ENCODE measurements at places on chromosomes 12 and 14. TPM values are rescaled to one million over a fixed set of nuclear protein-coding genes. Genes with fewer than 3 reads are reported as not detected.

IFI27 gene
- 405 TPM for total RNA-seq

P3H3 gene
- 7.8 TPM for total RNA-seq

OVCH1 gene
- total RNA-seq = 3.2 TPM

ESPL1 gene
- 2.3 TPM for total RNA-seq

C12orf54 gene
- not detected for total RNA-seq

DNA sequence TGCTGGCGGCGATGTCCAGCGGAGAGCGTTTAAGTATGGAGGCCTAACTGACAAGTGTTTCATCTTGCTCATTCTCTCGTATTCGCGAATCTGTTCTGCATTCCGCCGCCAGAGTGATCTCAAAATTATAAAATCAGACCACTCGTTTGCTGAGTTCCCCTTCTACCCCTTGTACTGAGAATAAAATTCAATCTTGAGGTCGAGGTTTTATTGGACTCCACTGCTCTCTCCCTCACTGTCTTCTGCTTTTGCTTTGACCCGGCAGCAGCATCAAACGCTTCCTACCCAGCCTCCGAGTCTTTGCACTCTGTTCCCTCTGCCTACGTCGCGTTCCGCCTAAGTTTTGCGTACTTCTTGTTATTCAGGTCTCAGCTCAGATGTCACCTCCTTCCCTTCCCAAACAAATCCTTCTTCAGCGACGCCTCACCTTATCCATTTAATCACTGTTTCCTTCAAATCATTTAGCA is 462 bp downstream of the KNTC1 start:
- H3K4me1 ChIP-seq = peaks cover 48% of the 10 kb centered on the region
- H3K27ac ChIP-seq = peak overlapping the region; percentile 96
- H3K4me3 ChIP-seq = peak overlapping the region; percentile 62
- DNase-seq = no peak
- H3K36me3 ChIP-seq = peaks cover 38% of the 10 kb centered on the region
- no peaks in the 10 kb centered on the region for H3K27me3 ChIP-seq

DNA sequence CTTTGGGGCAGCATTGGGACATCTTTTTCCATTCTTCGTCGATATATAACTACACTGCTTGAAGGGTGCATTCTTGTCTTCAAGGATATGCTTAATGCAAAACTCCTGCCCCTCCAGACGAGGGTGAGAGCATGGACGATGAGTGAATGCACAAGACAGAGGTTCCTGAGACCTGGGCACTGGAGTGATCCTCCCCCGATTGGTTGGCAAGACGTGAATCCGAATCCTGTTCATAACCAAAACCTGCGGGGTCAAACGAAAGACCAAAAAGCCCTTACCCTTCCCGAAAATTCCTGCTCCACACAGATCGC is 684 bp downstream of the KANSL2 start:
- no peaks in the 10 kb centered on the region for H3K36me3 ChIP-seq
- H3K27ac ChIP-seq = peak overlapping the region; percentile 98
- H3K4me1 ChIP-seq = peaks cover 57% of the 10 kb centered on the region
- H3K4me3 ChIP-seq = peak overlapping the region; percentile 98
- no peak for DNase-seq

DNA sequence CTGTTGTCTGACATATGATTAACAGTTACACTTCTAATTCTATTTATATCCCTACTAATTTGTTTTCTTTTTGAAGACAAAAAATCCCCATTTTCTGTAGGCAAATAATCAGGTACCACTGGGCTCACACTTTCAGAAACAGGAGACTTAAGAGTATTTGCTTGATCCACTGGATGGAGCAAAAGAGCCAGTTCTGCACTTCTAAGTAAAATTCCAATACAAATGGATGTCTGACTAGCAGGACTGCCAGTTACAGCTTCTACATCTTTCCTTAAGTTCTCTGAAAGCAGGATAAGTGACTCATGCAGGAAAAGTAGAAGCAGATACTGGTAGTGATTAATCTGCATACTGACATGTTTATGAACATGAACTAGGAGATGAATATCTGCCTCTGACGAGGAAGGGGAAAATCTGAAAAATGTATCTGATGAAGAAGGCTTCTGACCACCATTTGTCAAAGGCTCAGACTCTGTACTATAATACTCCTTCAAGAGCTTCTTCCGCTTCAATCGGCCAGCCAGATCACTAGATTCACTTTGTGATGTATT is 73.8 kb upstream of the ANKS1B start:
- DNase-seq = no peak

GRCh38 chr14:69841656-69842055 is 37.6 kb upstream of the SMOC1 start:
- H3K27me3 ChIP-seq = no peaks in the 10 kb centered on the region
- no peak overlapping the region for H3K27ac ChIP-seq
- DNase-seq = no peak
- H3K4me3 ChIP-seq = no peak overlapping the region
- H3K36me3 ChIP-seq = no peaks in the 10 kb centered on the region

GRCh38 chr12:52122904-52123303 is 43.4 kb downstream of the SMIM41 start:
- no peak overlapping the region for H3K27ac ChIP-seq
- peak; percentile 47 for DNase-seq
- no peaks in the 10 kb centered on the region for H3K27me3 ChIP-seq
- peaks cover 62% of the 10 kb centered on the region for H3K4me1 ChIP-seq

DNA sequence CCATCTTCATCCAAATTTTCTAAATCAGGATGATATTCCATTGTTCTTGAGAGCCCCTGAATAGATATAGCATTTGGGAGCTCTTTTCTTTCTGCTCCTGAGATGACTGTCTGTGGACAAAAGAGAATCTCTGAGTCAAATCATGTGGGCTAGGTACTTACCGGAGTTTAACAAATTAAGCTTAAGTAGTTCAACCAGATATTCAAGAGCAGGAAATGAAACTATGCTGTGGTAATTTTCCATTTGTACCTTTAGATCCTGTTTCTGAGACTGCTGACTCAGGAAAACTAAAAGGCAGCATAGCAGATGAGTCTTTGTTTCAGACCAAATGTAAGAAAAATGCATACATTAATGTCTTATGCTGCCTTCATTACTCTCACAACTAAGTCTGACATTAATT is at the start of gene CLEC7A:
CLEC7A (minus strand) TSS at position 158 of the 400 bp plus-strand sequence; CDS start at position 41, 117 bp downstream.
- H3K4me3 ChIP-seq = no peak within 1 kb of the TSS
- H3K36me3 ChIP-seq = no peaks in the 10 kb centered on the region
- peaks cover 7% of the 10 kb centered on the region for H3K4me1 ChIP-seq
- peak within 1 kb of the TSS; percentile 84 for H3K27ac ChIP-seq
- no peak for DNase-seq

GRCh38 chr12:53326460-53327185 is 5.2 kb upstream of the AAAS start:
- no peaks in the 10 kb centered on the region for H3K27me3 ChIP-seq
- no peaks in the 10 kb centered on the region for H3K36me3 ChIP-seq
- no peak overlapping the region for H3K27ac ChIP-seq
- H3K4me3 ChIP-seq = no peak overlapping the region

GRCh38 chr12:91327131-91327530 is 144.5 kb upstream of the DCN start:
- H3K4me3 ChIP-seq = no peak overlapping the region
- H3K27ac ChIP-seq = no peak overlapping the region
- H3K4me1 ChIP-seq = no peaks in the 10 kb centered on the region

GRCh38 chr12:79886917-79887519 is 47.9 kb downstream of the PPP1R12A start:
- H3K4me3 ChIP-seq = no peak overlapping the region
- H3K4me1 ChIP-seq = peaks cover 81% of the 10 kb centered on the region
- no peaks in the 10 kb centered on the region for H3K27me3 ChIP-seq
- H3K27ac ChIP-seq = no peak overlapping the region
- no peak for DNase-seq

DNA sequence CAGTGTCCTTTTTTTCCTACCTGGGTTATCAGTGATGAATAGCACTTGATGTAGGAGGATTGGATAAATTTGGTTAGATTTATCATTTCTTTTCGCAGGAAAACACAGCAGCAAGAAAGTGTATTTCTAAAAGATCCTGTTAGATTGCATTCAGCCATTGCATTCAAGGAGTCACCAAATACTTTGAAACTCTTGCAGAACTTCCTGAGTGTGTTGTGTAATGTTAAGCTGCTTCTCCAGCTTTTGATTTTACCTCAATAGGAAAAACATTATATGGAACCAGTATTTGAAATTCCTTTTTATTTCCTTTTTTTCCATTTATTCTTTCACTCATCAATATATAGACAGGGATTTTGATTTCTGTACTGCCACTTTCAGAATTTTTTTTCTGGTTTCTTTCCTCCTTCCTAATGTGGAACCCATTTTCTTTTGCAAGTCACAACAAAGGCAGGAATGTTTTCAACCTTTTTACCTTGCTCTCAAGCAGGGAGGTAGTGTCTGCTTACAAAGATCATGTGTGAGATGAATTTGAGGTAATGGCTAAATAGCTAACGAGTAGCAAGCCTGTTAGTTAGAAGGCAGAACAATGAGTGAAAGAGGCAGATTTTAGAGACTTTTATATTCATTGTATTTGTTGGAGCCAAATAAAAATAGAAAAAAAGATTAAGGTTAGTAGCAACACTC is 56.2 kb downstream of the PPHLN1 start:
- no peaks in the 10 kb centered on the region for H3K4me1 ChIP-seq
- no peak overlapping the region for H3K4me3 ChIP-seq
- H3K36me3 ChIP-seq = peaks cover 25% of the 10 kb centered on the region
- H3K27ac ChIP-seq = no peak overlapping the region
- no peaks in the 10 kb centered on the region for H3K27me3 ChIP-seq

DNA sequence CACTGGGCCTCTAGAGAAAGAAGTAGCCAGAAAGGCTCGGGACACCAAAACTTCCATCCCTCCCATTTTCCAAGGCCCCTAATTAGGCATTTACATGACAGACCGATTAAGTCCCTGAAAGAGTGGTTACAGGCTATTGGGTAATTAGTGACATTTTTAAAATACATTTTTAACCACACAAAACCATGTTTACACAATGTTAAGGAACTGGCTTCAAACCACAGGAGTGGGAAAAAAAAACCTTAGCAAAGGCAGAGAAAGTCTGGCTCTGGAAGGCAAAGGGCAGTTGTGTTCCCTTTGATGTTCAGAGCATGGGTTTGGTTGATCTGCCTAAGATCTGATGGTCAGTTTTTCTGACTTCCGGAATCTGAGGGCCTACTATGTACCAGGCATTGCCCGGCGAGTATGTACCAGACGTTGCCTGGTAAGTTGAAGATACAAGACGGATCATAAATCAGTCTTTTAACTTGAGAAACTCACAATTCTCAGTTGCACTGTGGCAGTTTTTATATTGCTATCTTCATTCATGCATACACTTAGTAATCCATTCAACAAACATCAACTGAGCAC is 576.5 kb downstream of the MED13L start:
- no peaks in the 10 kb centered on the region for H3K27me3 ChIP-seq
- no peak for DNase-seq
- no peaks in the 10 kb centered on the region for H3K36me3 ChIP-seq
- H3K27ac ChIP-seq = no peak overlapping the region
- no peak overlapping the region for H3K4me3 ChIP-seq

- DNase-seq = no peak
- H3K4me1 ChIP-seq = no peaks in the 10 kb centered on the region
- no peak overlapping the region for H3K27ac ChIP-seq
- no peaks in the 10 kb centered on the region for H3K27me3 ChIP-seq
These were observed 450.0 kb downstream of the FOXG1 start for GRCh38 chr14:29216268-29217232.

DNA sequence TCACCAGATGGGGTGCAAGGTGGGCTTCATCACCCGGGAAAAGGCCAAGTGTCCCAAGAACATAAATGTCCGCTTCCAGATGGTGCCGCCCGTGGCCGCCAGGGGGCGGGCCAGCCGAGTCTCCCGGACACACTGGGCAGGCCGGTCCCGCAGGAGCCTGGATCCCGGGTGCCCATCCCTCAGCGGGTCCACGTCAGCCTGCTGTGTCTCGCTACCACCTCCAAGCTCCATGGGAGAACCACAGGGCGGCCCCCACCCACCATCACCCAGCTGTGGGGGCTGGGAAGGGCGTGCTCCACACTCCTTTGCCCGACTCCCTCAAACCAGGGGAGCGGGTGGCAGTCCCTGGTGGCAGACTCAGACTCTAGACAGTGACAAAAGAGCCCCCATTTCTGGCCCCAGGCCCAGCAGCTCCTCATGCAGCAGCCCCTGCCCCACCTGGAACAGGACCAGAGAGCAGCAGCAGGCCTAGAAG is 22.0 kb upstream of the NUDT14 start:
- peaks cover 18% of the 10 kb centered on the region for H3K27me3 ChIP-seq
- no peak overlapping the region for H3K27ac ChIP-seq
- DNase-seq = peak; percentile 91
- no peaks in the 10 kb centered on the region for H3K36me3 ChIP-seq
- peaks cover 70% of the 10 kb centered on the region for H3K4me1 ChIP-seq

GRCh38 chr12:80776706-80777105 is 60.0 kb downstream of the MYF5 start:
- no peak overlapping the region for H3K27ac ChIP-seq
- no peak overlapping the region for H3K4me3 ChIP-seq
- no peaks in the 10 kb centered on the region for H3K4me1 ChIP-seq
- DNase-seq = no peak

GRCh38 chr14:51442513-51443175 is 202.6 kb downstream of the TMX1 start:
- no peaks in the 10 kb centered on the region for H3K36me3 ChIP-seq
- H3K27ac ChIP-seq = no peak overlapping the region
- H3K27me3 ChIP-seq = no peaks in the 10 kb centered on the region
- H3K4me3 ChIP-seq = no peak overlapping the region
- no peaks in the 10 kb centered on the region for H3K4me1 ChIP-seq

DNA sequence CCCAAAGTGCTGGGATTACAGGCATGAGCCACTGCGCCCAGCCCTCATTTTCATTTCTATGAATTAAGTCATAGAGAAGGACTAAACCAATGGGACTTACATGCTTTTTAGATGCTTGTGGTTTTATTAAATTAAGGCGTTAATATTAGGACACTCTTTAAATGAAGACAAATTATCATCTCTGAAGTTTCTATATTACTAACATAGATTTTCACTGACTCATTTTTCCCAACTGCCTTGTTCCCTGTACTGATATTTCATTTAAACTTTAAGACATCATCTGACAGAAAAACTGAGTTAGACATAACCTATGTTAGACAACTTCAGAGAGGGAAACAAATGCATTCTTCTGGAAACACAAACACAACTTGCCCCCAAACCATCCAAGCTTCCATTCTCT is 99.8 kb downstream of the BTG1 start:
- no peaks in the 10 kb centered on the region for H3K27me3 ChIP-seq
- no peak overlapping the region for H3K27ac ChIP-seq
- no peak overlapping the region for H3K4me3 ChIP-seq
- H3K4me1 ChIP-seq = peaks cover 9% of the 10 kb centered on the region
- no peaks in the 10 kb centered on the region for H3K36me3 ChIP-seq

GRCh38 chr14:35385042-35385839 is 19.3 kb downstream of the NFKBIA start:
- H3K27me3 ChIP-seq = no peaks in the 10 kb centered on the region
- DNase-seq = no peak

DNA sequence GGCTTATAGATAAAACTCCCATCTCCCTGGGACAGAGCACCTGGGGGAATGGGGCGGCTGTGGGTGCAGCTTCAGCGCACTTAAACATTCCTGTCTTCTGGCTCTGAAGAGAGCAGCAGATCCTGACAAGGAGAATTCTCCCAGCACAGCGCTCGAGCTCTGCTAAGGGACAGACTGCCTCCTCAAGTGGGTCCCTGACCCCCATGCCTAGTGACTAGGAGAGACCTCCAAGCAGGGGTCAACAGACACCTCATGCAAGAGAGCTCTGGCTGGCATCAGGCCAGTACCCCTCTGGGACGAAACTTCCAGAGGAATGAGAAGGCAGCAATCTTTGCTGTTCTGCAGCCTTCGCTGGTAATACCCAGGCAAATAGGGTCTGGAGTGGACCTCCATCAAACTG is 28.1 kb upstream of the CD163L1 start:
- no peaks in the 10 kb centered on the region for H3K27me3 ChIP-seq
- no peaks in the 10 kb centered on the region for H3K36me3 ChIP-seq
- no peak overlapping the region for H3K4me3 ChIP-seq
- no peaks in the 10 kb centered on the region for H3K4me1 ChIP-seq
- H3K27ac ChIP-seq = no peak overlapping the region
